ENCODE measurements at places on chromosomes 13 and 19.

DNA sequence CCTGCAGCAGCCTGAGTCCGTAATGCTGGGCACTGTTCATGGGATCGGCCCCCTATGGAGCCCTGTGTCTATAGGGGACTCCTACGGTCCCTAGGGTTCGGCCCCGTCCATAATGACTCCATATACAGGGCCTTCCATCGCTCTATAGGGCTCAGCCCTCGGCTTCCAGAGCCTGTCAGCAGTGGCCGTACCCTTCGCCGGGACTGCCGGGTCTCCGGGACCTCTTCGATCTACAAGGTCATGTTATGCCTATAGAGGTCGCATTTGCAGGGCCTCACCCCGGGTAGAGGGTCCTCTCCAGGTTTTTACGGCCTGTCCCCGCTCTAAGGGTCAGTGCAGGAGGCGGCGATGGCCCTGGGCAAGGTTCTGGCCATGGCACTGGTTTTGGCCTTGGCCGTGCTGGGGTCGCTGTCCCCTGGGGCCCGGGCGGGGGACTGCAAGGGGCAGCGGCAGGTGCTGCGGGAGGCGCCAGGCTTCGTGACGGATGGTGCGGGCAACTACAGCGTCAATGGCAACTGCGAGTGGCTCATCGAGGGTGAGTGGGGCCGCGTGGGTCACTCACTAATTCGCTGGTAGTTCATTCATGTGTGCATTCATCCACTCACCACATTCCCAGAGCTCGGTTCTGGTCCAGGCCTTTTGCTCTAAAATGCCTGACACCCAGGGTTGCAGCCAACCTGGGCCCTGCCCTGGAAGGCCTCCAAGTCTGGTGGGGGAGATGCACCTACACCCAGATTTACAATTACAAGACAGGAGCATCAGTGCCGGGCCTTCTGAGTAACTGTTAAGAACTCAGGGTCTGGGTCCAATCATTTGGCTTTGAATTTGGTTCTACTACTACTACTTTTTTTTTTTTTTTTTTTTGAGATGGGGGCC lies 699 bp downstream of the MEGF8 start:
- DNase-seq, result peak; percentile 60

- no peak for DNase-seq
Measured at GRCh38 chr13:45721203-45721731, 19.1 kb downstream of the CBY2 start.

- no peak for DNase-seq
Measured at GRCh38 chr13:31965361-31966066, 66.1 kb upstream of the FRY start.

GRCh38 chr13:26382366-26382765 lies 128.4 kb downstream of the CDK8 start:
- no peak for DNase-seq

DNA sequence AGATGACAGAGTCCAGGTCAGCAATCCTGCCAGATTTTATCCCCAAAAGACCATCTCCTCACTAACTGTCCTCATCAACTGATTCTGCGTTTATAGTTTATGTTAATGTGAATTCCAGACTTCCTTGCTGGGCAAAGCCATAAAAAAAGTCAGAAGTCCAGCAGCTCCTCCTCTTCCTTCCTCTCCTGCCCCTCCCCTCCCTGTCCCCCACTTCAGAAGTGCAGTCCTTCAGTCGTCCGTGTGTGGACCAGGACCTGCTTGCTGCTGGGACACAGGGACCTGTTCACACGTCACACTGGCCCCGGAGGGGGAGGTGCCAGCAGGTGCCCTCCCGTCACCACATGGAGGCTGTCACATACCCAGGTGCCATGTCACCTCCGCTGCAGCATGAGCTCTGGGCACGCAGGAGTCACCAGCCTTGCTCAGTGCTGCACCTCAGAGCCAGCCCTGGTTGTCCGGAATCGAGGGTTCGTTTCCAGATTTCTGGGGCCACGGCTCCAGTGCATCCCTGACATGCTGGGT lies 4.0 kb upstream of the MCF2L start:
- peak; percentile 53 for DNase-seq

GRCh38 chr13:27920677-27921420 lies 1.0 kb downstream of the PDX1 start:
- no peak for DNase-seq

DNA sequence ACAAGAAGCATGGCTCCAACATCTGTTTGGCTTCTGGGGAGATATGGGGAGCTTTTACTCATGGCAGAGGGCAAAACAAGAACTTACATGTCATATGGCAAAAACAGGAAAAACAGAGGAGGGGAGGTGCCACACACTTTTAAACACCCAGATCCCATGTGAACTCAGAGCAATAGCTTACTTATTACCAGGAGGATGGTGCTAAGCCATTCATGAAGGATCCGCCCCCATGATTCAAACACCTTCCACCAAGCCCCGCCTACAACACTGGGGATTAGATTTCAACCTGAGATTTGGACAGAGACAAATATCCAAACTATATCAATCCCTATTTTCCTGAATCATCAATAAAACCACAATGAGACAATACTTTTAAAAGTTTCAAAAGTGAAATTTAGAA lies 712.1 kb downstream of the PCDH9 start:
- DNase-seq, result no peak

- no peak for DNase-seq
Measured at GRCh38 chr19:49109051-49109450, 5.1 kb upstream of the LIN7B start.

DNA sequence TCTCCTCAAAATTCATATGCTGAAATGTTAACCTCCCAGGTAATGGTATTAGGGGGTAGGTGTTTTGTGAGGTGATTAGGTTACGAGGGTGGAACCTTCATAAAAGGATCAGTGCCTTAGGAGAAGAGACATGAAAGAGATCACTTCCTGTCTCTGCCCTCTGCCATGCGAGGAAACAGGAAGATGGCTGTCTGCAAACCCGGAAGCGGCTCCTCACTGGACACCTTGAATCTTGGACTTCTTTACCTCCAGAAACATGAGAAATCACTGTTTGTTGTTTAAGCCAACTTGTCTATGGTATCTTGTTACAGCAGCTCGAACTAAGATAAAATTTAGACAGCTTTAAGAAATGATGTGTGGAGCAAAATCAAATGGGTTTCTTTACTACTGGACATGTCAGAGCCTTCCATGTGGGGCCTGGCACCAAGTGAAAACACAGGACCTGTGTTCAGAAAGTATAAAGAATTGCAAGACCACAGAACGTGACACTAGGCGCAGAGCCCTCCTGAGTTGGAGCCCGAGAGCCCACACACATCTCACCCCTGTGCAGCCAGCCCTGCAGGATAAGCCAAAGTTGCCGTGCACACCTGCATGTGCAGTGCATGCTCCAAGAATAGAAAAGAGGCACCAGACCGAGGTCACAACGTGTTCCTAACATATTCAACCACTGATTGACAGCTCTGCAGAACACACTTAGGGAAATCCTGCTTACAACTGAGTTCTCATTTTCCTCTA lies 112.5 kb upstream of the UQCRFS1 start:
- DNase-seq, result no peak

DNA sequence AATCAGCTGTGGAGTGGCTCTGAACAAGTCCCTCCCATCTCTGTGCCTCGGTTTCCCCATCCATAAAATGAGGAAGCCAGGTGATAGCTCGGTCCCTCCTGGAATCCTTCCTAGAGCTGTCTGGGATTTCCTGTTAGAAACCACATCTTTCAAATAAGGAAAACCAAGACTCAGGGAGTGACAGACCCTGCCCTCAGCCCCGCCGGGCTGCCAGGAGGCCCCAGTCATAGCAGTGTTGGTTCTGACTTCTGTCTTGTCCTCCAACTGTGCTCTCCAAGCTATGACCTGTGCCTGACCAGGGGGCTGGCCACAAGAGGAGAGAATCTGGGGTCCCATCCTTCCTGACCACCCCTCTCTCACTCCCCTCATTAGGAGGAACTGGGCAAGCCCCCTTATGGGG lies 1.1 kb upstream of the SHD start:
- DNase-seq, result no peak

DNA sequence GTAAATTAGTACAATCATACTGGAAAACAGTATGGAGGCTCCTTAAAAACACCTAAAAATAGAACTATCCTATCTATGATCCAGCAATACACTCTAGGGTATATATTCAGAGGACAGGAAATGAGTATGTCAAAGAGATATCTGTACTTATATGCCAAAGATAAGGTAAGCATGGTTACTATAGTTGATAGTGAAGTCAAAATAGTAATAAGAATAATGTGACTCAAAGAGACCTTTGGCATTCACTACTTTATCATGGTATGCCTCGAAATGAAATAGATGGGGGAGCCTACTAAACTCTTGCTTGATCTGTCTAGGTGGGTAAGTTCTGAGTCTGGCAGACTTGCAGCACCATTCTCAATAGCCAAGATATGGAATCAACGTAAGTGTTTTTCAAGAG lies 30.3 kb downstream of the FXYD5 start:
- DNase-seq, result no peak

- DNase-seq, result no peak
Measured at GRCh38 chr13:110677731-110678545, 28.0 kb downstream of the CARS2 start.

DNA sequence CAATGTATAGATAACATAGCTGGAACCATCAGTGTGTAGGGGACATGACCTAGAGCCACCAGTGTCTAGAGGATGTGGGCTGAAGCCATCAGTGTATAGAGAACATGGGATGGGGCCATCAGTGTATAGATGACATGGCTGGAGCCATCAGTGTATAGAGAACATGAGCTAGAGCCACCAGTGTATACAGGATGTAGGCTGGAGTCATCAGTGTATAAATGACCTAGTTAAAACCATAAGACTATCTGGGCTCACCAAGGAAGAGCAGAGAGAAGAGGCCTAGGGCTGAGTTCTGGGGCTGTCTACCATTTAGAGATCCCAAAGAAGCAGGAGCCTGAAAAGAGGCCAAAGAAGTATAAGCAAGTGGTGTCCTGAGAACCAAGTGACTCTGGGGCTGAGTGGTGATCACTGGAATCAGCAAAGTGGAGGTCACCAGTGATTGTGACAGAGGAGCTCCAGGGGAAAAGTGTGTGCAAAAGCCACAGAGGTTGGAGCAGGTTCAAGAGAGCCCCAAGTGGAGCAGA lies 41.0 kb downstream of the RFX2 start:
- DNase-seq, result no peak

DNA sequence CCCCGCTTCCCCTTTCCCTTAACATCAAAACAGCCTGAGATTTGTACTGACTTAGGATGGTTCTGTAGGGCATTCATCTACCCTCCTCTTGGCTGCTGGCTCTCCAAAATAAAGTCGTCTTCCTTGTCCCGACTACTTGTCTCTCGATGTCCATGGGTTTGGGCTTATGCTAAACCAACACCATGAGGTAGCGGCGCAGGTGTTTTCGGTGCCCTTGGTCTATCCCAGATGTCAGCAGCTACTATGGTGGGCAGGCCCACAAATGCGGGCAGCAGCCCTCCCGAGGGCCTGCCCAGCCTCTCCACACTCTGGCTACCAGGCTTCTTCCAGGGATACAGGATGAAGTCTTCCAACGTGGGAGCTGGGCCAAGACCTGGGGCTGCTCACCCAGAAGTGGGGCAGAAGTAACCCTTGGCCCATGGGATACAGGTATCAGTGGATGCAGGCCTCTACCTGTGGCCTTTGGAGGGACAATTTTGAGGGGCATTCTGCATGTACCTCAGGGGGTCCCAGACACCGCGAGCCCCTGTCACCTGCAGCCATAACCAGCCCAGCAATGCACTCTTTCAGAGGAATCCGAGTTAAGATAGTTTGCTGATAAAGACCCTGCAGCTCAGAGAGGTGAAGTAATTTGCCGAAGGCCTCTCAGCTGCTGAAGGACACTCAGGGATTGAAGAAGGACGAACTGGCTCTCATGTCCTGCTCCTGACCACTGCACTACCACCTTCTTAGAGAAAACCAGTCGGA lies 47.8 kb upstream of the VSTM2B start:
- DNase-seq, result no peak

- peak; percentile 59 for DNase-seq
Measured at GRCh38 chr19:49129238-49129583, 9.9 kb downstream of the PPFIA3 start.

- DNase-seq, result no peak
Measured at GRCh38 chr19:4981681-4981958, 12.7 kb downstream of the KDM4B start.

DNA sequence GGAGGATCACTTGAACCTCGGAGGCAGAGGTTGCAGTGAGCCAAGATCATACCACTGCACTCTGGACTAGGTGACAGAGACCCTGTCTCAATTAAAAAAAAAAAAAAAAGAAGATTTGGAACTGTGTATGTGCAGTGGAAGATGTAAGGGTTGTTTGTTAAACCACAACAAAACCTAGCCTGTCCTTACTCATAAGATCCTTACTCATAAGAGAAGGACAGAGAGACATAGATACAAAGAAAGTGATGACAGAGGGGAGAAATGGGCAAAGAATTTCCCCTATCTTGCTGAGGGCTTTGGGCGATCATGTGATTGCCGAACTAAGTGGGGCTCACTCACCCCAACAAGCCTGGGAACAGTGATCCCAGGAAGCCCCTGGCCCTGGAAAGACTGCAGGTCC lies 7.9 kb downstream of the ITPKC start:
- no peak for DNase-seq

DNA sequence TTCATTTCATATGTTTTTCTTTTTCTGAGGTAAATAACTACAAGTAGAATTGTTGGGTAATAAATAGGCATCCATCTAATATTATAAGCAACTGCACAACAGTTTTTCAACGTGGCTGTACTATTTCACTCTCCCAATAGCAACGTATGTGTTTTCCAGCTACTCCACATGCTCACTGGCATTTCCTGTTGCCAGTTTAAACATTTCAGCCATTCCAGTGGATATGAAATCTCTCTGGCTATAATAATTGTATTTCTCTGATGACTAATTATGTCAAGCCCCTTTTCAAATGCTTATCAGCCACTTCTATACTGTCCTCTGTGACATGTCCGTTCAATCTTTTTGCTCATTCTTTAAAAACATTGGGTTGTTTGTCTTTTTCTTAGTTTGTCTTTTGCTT lies 26.8 kb upstream of the ALOX5AP start:
- DNase-seq, result no peak

DNA sequence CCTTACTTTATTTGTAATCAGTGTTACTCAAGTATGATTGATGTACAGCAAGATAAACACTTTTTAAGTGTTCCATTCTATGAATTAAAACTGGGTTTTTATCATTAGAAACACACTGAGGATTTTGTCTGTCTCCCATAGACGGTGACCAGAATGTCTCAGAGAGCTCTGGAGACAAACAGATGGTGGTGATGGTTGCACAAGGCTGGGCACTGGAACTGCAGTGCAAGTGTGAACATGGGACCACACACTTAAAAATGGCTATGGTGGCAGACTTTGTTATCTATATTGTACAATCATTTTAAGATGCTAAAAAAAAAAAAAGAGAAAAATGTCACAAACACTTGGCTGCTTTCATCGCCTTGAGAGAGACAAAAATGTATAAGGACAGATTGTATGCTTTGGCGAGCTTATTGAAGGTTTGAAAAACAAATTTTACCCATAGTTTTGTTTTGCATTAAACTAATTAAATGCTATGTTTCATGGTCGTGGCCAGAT lies 273.0 kb downstream of the SHISA2 start:
- no peak for DNase-seq

- DNase-seq, result no peak
Measured at GRCh38 chr13:50762969-50763567, 80.4 kb downstream of the DLEU7 start.

GRCh38 chr13:91622778-91623550 lies 224.5 kb downstream of the GPC5 start:
- no peak for DNase-seq

- no peak for DNase-seq
Measured at GRCh38 chr19:18440415-18440877, 2.5 kb upstream of the ISYNA1 start.

- DNase-seq, result no peak
Measured at GRCh38 chr13:82305588-82305987, 1576.7 kb downstream of the SLITRK1 start.

- DNase-seq, result no peak
Measured at GRCh38 chr13:49869519-49869918, 66.6 kb downstream of the SPRYD7 start.
